ENCODE measurements at places on chromosomes 2 and 18.

- no peak for DNase-seq
Measured at GRCh38 chr18:48098538-48098937, 168.1 kb upstream of the SMAD2 start.

DNA sequence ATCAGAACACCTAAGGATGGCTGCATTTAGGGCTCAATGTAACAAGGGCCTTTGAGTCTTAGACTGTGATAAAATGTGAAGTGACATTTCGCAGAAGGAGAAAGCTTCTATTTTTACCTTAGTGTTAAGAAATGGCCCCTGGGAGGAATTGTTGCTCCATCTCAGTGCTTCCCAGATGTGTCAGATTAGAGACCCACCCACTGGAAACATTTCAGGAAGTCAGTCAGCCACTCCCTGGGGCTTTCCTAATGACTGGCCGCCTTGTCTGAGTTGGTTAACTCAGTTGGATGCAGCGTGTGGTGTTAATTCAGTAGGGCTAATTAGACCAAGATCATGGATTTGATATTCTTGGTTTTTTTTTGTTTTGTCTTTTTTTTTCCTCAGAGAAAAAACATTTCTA, 355.9 kb downstream of the PIK3C3 start:
- DNase-seq = no peak

DNA sequence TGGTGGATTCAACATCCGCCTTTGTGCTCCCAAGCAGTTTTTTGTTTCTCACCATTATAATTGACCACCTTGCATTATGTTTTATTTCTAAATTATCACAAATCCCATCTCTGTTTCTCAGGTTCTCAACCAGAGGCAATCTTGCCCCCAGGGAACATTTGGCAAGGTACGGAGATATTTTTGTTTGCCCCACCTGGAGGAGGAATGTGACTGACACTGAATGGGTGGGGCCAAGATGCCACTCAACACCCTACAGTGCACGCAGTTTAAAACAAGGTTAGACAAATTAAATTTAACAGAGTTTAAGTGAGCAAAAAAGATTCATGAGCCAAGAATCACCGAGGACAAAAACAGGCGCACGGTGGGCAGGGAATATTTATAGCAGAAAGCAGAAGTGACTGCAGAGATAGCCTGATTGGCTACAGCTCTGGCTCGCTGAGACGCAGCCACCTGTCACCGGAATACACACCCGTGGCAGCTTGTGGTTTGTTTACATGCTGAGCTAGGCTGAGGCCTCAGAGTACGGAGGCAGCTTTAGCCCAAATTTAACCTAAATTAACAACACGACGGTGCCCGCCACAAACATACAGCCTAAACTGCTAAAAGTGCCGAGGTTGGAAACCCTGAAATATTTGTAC, 150.0 kb upstream of the ALKAL2 start:
- no peak for DNase-seq

DNA sequence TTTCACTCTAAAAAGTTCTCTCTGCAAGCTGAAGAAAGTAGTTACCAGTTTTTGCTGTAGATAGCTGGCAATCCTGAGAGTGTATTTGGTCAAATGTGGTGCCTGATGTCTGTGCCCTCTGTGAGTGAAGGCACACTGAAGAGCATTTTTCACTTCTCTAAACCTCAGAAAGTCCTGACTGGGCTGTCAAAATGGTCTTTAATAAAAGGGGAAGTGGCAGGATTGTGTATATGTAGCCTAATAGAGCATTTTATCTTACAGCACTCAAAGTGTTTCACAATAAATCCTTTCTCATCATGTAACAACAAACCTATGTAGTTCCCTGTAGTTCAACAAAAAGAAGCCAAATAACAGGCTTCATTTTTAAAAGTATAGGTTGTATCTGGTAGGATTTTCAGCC, 1552.3 kb upstream of the SLC39A10 start:
- no peak for DNase-seq

- DNase-seq = no peak
Measured at GRCh38 chr2:65630643-65631042, 198.2 kb upstream of the SPRED2 start.

- no peak for DNase-seq
Measured at GRCh38 chr2:227782804-227783203, 30.8 kb upstream of the CCL20 start.

DNA sequence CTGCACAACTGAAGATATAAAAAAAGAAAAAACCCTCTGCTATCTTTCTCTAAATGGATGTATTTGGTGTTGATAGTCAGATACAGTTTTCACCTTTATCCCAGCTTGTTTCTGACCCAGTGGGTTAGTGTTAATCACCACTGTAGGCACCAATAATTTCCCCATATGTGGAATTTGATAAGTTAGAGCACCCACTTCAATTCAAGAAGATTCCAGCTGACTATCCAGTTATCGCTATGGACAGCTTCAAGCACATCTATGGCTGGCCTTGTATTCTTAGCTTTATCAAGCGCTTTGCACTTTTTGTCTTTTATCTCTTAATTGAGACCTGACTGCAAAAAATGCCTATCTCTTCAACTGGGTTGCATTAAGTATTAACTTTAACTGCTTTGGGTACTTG, 200.4 kb downstream of the NR4A2 start:
- no peak for DNase-seq

DNA sequence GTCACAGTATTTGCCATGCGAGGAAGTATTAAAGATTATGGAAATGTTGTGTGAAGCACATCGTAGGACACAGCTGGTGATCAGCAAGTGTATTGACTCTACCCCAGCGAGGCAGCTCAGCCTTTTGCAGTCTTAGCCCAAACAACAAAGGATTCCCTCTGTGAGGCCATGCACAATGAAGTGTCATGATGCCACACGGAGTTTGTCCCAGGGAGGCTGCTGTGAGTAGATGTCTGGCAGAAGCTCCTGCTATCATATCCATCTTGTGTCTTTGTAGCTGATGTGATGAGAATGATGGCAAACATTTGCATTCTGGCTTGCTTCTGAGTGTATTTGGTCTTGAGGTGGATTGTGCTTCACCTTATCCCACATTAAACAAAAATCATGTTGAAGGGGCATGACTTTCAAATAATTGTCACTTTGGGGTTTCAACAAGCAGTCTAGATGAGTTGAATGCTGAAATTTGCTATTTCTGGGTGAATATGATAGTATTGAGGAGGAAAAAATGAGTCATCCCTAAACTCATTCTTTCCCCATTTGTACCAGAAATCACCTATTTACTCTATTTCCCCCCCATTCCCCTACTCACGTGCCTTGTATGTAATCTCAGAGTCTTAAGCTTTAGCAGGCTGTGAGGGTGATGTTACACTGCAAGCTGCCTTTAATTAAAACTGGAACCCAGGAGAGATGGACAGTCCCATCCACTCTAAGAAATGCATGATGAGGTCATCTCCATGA, 273.5 kb downstream of the RNF144A start:
- no peak for DNase-seq

DNA sequence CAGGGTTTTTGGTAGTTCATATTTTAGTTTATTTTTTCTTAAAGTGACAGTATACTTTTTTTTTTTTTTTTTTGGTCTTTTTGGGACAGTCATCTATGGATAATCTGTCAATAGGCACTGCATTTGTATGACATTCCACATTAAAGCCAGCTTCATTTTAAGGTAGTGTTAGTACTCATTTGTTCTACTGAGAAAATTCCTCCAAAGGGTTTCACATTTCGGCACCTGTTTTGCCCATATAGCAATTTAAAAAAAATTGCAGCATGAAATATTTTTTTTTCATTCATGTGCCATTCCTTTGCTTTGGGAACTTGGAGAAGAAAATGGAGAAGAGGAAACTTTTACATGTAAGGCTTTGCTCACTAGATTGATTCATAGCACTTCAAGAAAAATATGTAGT, 276.3 kb upstream of the TCF4 start:
- no peak for DNase-seq

DNA sequence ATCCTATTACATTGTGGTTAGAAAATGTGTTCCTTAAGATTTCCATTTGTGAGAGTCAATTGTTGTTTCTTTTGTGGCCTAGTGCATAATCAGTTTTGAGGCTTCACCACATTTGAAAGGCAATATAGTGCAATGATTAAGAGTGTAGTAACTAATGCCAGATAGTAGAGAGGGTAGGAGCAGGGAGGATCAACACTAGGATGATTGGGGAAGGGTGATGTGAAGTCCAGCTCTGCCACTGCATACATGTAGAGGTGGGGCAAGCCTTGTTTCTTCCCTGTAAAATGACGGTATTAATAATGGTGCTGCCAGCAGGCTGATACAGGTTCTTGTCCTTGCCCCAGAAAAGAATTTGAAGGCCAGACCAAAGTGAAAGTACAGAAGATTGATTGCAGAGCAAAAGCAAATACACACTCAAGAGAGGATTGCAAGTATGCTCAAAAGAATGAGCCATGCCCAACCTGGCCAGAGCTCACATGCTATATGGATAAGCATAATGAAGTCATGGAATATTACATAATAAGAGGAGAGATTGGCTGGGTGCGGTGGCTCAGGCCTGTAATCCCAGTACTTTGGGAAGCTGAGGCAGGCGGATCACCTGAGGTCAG, 8.0 kb downstream of the SP100 start:
- no peak for DNase-seq

GRCh38 chr2:39657287-39657937, 8.3 kb upstream of the TMEM178A start:
- DNase-seq = no peak

DNA sequence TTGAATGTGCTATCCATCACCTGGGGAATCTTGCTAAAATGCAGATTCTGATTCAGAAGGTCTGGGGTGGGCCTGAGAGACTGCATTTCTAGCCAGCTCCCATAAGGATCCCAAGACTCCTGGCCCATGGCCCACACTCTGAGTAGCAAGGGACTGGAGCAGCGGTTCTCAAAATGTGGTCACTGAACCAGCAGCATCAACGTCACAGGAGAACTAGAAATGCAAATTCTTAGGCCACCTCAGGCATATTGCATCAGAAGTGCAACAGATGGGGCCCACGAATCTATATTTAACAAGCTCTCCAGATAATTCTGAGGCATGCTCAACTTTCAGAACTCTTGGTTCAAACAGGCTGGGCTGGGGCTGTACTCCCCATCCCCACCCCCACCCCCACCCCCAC, 74.6 kb downstream of the DHRS9 start:
- DNase-seq = no peak

GRCh38 chr18:45449418-45450227, 165.7 kb upstream of the SLC14A2 start:
- peak; percentile 43 for DNase-seq

DNA sequence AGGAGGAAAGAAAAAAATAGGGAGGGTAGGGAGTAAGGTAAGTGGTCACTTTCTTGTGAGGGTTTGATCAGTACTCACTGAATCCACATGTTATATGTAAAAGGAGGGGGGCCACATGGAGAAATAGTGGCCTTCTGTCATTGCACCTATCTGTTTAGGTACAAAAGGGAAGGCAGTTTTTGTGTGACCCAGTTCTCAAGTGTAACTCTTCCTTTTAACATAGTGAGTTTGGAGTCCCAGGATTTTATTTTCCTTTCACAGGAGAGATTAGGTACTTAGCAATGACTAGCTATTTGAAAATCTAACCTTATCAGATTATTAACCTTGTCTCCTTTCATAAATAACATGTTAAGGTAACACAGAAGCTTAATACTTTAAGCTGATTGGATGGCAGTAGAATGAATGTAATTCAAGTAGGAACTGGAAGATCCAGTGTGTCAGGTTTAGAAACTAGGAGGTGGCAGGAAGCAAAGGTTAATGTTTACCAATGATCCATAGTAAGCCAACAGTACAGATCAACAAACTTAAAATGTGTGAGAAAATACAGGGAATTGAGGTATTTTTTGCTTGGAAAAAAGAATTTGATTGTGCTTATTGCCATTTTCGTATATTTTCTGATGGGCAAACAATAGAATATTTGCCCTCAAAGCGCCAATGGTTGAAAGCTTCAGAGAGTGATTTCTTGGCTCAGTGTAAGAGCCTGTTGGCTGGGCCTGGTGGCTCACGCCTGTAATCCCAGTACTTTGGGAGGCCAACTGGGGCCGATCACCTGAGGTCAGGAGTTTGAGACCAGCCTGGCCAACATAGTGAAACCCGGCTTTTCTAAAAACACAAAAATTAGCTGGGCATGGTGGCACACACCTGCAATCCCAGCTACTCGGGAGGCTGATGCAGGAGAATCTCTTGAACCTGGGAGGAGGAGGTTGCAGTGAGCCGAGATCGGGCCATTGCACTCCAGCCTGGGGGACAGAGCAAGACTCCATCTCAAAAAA, 11.3 kb downstream of the HNMT start:
- DNase-seq = no peak

GRCh38 chr2:223621901-223622300, 19.7 kb upstream of the SCG2 start:
- no peak for DNase-seq

DNA sequence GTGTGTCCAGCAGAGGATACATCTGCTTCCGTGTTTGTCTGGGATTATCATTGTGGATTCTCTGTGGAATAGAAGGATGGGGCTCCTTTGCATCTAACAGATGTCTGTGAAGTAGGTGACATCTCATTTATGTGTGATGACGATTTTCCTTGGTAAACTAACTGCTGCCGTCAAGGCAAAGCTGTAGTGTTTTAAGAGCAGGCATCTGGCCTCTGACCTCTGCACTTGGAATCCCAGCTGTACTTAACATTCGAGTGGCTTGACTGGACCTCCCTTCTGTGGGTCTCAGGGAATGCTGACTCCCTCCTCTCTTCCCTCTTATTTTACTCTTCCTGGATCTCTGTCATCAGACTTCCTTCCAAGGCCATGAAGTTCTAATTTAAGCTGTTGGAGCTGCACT, 56.4 kb downstream of the DCDC2C start:
- DNase-seq = no peak

DNA sequence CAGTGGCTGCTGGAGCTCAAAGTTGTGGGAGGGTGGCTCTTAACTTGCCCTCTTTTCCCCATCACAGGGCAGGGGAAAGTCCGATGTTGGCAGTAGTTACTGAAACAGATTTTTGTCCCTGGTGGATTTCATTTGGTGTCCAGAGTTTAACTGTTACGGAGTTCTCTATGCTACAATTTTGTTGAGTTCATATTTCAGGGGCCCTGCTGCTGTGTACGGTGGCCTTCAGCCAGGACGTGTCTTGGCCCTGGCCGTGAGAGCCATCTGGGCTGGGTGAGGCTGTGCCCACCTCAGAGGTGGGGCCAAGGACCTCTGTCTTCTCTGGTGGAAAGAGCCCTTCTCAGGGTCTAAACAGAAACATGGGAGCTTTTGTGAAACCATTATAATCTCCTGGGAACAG, 67.4 kb downstream of the SH3YL1 start:
- DNase-seq = no peak

- no peak for DNase-seq
Measured at GRCh38 chr2:121905201-121905600, 149.8 kb downstream of the TSN start.

DNA sequence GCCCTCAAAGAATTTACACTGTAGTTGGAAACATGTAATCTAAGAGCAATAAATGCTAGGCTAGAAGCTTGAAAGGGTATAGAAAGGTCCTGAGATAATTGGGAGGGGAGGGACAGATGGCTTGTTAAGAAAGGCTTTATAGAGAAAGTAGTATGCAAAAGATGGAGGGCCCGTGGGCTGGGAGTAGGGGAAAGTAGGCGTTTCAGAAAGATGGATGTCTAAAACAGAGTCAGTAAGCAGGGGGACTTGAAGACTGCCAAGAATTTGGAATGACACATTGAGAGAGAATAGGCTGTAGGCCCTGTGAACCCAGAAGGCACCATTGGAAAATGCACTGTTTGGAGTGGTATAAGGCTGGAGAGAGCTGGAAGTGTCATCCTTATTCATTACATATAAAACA, 822 bp downstream of the PSMG2 start:
- no peak for DNase-seq

- no peak for DNase-seq
Measured at GRCh38 chr2:181461056-181461997, 4.1 kb downstream of the ITGA4 start.

GRCh38 chr2:139465789-139466188, 685.6 kb upstream of the NXPH2 start:
- no peak for DNase-seq

- DNase-seq = no peak
Measured at GRCh38 chr2:7748717-7749415, 831.7 kb downstream of the RNF144A start.

Data from dorsolateral prefrontal cortex (tissue), 122 donors.